ENCODE measurements at places on chromosomes 1 and 21. TPM values are rescaled to one million over a fixed set of nuclear protein-coding genes. Genes with fewer than 3 reads are reported as not detected.

DNA sequence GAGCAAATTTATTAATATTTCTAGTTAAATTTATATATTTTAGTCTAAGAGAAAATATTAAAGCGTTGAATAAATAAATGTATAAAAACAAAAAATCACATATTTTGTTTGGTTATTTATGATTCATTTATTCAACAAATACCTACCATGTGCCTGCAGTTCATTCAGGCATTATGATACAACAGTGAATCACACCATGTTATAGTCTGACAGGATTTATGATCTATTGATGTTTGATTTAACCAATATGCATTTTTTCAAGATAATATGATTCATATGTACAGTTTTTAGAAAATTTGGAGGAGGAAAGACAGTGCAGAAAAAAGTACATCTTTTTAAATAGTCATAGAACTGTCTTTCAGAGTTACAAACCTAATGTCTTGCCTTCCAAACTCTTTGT is 7.4 kb upstream of the TRIM58 start:
- no peak for DNase-seq

GRCh38 chr1:208374391-208374941 is 130.3 kb upstream of the PLXNA2 start:
- DNase-seq = no peak

The TNFRSF8 gene
- total RNA-seq = 0.33 TPM

The ARHGEF2 gene
- total RNA-seq = 101 TPM

The TRIM33 gene
- total RNA-seq = 33.9 TPM

The DIO1 gene
- not detected for total RNA-seq

GRCh38 chr1:167544447-167545093 is 9.0 kb downstream of the CREG1 start:
- no peak for DNase-seq

Data from dermis blood vessel endothelial cell (primary cell).